ENCODE measurements at places on chromosomes 1 and 21. TPM values are rescaled to one million over a fixed set of nuclear protein-coding genes. Genes with fewer than 3 reads are reported as not detected.

DIO1 gene
- total RNA-seq, result not detected

DENND4B gene
- total RNA-seq, result 107 TPM

SYT6 gene
- total RNA-seq, result not detected

C4BPB gene
- 2.2 TPM for total RNA-seq

EFCAB7 gene
- total RNA-seq, result 6.1 TPM

CBS gene
- total RNA-seq, result 91.3 TPM

KCNA3 gene
- total RNA-seq, result 16.2 TPM
